ENCODE measurements at places on chromosomes 2 and 18.
A peak's percentile ranks its signal among the peaks of the same experiment; 100 is the strongest.

GRCh38 chr2:209965723-209966122 lies 36.7 kb upstream of the RPE start:
- DNase-seq: no peak

- DNase-seq: no peak
Measured at GRCh38 chr2:215808996-215809395, 204.4 kb downstream of the MREG start.

GRCh38 chr2:195408811-195409210 lies 248.2 kb upstream of the SLC39A10 start:
- DNase-seq: no peak

DNA sequence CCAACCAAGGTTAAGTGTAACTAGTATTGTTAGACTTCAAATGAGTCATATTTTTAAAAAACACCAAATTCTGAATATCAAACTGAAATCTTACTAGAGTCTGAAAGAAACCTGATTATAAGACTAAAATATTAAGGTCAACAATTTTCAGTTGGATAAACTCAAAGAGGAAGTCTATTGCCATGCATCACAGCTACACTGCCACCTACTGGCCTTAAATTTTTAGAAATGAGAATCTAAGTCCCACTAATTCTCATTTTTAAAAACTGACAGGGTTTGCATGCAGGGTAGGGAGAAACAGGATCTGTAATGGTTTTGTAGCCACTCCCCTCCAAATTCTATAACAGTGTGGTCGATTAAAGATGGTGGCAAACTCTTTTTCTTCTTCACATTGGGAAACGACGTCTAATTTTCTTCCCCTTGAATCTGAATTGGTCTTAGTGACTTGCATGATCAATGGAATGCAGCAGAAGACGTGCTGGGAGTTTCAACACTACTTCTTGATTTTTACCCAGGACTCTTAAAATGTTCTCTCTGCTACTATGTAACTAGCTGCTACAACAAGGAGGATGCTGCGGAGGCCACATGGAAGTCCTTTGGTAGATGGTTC lies 176.1 kb upstream of the SESTD1 start:
- peak; percentile 48 for DNase-seq

DNA sequence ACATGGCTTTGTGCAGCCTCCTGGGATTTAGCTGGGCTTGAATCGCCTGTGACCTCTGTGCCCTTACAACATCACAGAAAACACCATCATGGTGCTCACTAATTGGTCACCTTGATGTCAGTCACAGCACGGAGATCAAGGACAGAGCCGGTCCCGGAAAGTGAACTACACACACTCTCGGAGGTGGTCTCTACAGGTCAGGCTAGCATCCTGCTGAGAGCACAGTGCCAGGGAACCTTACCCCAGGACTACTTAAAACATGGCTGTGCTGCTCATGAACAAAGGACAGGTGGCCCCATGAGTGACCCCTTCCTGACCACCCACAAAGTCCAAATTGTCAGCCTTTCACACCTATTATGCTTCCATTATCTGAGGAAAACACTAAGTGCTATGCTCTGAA lies 1782.1 kb upstream of the CELF4 start:
- no peak for DNase-seq

- no peak for DNase-seq
Measured at GRCh38 chr2:37656512-37657423, 14.7 kb downstream of the CDC42EP3 start.

GRCh38 chr2:160570376-160570775 lies 76.8 kb upstream of the RBMS1 start:
- no peak for DNase-seq

- no peak for DNase-seq
Measured at GRCh38 chr2:155145758-155146229, 447.3 kb downstream of the KCNJ3 start.

DNA sequence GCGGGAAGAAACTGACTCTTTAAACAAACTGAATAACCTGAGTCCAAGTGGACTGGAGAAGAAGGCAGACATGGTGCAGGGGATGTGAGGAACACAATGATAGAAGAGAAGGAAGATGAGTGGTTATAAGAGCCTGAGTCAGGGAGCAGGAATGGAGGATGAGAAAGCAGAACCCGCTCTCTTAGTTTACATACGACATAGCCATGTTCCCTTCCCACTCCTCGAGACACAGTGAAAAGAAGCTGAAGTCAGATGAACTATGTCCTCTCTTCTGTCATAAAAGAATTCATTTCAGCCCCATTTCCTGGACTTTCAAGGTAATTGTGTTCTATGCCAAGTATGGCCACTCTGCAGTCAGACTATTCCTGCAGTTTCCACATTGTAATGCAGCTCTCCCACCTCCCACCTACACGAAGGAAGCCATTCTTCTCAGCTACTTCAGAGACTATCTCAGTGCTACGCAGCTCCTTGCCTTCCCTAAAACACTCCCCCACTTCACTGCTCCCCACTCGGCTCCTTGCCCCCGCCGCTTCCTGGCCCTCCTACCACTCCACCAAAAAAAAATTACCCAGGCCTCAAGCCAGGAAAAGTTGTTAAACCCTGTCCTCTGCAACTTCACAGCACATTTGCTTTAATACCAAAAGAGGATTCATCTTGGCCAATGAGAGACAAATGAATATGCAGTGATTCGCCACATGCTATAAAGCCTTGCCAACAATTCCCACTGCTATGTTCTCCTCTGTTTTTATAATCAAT lies 323.4 kb upstream of the EPHA4 start:
- no peak for DNase-seq

DNA sequence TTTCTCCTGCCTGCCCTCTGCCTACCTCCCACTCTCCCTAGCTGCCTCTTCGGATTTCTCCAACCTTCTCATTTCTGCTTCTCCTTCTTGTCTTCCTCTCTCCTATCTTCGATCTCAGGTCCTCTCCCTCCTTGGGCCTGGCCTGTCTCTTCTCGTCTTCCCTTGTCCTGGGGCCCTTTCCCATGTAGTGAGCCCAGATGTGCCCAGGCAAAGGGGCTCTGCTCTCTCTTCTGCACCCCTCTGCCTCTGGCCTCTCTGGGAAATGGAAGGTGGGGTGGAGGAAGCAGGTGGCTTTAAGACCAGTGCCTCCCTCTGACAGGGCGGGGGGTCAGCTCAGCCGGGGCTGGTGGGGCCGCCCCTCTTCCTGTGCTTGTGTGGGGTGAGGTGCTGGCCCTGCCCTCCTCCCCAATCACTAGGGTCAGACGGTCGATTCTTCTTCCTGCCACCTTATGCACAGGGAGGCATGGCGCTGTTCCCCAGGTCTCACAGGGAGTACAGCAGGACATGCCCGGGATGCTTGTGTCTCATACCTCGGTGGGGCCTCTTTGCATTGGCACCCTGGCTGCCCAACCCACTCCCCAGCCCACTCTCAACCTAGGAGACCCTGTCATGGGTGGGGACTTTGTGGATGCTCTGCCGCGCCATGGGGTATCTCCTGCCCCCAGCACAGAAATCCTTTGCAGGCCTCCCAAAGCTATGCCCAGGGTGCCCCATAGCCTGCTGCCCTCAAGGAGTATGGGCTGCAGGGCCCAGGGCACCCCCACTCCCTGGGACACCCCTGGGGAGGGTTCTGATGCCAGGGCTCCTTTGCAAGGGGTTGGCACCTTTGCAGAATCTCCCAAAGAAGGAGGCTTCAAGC lies 213.8 kb upstream of the HAAO start:
- no peak for DNase-seq

GRCh38 chr2:64012115-64012514 lies 7.1 kb downstream of the VPS54 start:
- DNase-seq: no peak

DNA sequence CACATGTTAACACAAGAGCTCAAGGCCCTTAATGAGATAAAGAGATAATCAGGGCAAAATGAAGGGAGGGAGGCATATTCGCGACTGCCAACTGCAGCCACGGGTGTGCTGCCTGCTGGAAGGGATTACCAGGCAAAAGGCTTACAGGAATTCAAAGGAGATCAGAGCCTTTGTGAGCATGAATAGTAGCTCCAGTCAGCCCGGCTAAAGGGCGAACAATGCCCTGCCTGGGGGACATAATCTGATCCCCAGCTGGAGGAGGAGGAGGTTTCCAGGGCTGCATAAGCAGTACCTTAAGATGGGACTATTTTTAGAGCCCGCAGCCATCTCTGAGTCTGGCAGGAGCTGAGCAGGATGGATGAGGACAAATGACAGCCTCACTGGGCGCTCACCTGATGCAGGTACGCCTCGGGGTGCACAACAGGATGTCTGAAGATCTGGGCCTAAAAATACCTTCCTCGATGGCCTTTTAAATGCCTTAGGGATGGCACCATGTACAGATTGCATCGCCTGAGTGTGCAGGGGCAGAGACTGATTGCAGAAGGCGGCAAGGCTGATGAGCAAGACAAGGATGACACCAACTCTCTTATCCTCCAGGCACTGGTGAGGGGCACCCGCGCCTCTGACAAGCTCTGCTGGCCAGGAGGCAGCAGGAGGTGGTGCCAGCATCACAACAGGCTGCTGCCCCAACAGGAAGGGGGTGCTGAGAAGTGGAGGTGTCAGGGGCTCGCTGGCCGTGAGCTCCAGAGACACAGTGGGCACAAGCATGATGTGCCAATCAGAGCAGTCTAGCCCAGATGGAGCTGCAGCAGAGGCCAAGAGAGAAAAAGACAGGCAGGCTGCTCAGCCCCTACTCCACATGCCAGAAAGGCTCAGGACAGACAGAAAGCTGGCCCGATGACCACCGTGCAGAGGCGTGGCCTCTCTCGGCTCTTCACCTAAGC lies 111.4 kb downstream of the EIPR1 start:
- no peak for DNase-seq

GRCh38 chr2:65431421-65432226 lies 775 bp downstream of the SPRED2 start:
- DNase-seq: peak; percentile 48

- no peak for DNase-seq
Measured at GRCh38 chr2:60526623-60527022, 26.8 kb downstream of the BCL11A start.

Data from fibroblast of villous mesenchyme (primary cell).